Sigmoid colon (tissue), 7 donors: ENCODE measurements at places on chromosomes 12 and 14. TPM values are rescaled to one million over a fixed set of nuclear protein-coding genes. Genes with fewer than 3 reads are reported as not detected.

- no peak for DNase-seq
Measured at GRCh38 chr14:99579903-99580571, 24.0 kb downstream of the CCDC85C start.

GRCh38 chr12:21239866-21240265, 94.9 kb downstream of the SLCO1A2 start:
- no peak for DNase-seq

DNA sequence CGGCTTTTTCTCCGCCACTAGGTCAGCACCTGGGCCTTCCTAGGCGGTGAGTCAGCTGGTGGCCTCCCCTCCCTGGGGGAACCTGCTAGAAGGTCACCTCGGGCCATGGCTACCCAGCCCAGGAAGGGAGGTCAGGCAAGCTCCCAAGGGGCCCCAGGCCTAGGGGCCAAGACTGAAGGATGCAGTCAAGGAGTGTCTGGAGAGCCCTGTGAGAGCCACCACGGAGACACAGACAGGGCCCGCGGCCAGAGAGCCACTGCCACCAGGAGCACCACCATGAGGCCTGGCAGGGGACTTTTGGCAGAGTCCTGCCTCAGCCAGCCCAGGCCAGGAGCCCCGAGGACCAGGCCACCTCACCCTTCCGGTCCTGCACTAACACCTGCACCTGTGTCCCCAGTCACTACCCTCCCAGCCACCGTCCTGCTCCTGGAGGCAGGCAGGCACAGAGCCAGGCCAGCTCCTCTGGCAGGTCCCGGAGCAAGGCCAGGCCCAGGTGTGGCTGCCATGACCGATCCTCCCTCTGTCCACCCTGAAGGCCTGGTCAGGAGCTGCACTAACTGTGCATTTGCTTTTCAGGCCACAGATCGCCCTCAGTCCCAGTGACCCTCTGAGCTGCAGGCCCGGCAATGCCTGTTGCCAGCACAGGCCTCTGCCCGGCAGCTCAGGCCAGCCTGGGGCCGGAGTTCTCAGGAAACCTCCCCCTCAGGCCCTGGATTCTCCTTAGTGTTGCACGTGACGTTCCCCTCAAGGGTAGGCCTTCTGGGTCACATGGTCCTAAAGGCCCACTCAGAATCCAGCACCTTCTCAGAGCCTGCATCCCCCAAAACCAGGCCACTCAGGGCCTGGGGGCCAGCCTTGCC, 6.9 kb downstream of the PHETA1 start:
- no peak for DNase-seq

DNA sequence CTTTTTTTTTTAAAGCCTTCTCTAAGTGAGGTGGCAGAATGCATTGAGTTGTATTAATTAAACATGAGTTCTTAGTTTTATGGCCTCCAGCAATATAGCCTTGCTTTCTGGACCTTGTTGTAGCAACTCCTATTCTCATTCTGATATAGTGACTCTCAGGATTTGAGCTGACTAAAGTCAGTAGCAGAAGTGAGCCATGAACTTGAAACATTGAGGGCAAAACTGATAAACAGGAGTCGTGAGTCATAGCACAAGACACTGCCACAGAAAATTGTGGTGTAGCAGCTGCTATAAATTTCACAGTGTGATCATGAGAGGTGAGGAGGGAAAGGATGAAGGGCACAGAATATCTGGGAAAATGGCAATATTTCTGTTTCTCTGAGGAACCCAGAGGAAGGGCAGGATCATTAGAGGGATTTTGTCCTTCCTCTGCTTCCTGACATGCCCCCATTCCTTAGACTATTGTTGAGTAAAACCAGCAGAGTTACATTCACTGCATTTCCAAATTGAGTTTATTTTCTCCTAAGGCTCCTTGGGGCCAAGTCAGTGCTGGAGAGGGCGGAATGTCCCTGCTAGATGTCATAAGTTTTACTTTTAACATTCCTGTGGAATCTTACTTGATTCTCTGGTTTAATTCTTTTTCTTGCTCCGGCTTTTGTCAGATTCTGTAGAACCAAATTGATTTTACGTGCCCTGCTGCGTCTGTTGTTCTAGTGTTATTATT, 7.5 kb downstream of the KLRG1 start:
- DNase-seq = no peak

- no peak for DNase-seq
Measured at GRCh38 chr12:92571844-92572543, 130.8 kb upstream of the PLEKHG7 start.

GRCh38 chr12:7157391-7157790, 27.2 kb downstream of the CLSTN3 start:
- peak; percentile 39 for DNase-seq

DNA sequence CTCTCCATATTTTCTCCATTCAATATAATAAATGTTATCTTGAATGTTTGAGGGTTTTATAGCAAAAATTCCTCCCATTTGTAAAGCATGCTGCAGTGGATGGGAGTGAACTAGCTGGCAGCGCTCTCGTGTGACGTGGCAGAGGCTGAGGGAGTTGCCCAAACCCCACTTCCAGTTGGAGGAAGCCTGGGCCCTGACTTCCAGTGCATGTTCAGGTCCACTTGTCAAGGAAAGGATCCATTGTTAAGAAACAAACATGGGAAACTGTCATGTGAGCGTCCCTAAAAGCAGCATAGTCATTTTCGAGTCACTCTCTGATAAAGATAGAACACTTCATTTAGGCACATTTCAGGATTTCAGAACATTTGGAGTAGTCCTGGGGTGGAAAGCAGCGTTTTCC, 116.6 kb downstream of the SLC25A47 start:
- no peak for DNase-seq

GRCh38 chr12:101010896-101011295, 199.1 kb downstream of the SLC5A8 start:
- DNase-seq = no peak

GRCh38 chr14:89476354-89476896, 59.4 kb upstream of the FOXN3 start:
- no peak for DNase-seq

The GPR68 gene
- 1.4 TPM for total RNA-seq

- peak; percentile 93 for DNase-seq
Measured at GRCh38 chr14:22872033-22872832, 693 bp downstream of the LRP10 start.

The REM2 gene
- total RNA-seq = not detected

- DNase-seq = no peak
Measured at GRCh38 chr12:33439587-33440011, at the start of gene SYT10. TSS of gene SYT10 (minus strand) at chr12:33439819. CDS start at chr12:33439522, 297 bp downstream.

- DNase-seq = no peak
Measured at GRCh38 chr12:129871991-129872972, 31.5 kb downstream of the TMEM132D start.

DNA sequence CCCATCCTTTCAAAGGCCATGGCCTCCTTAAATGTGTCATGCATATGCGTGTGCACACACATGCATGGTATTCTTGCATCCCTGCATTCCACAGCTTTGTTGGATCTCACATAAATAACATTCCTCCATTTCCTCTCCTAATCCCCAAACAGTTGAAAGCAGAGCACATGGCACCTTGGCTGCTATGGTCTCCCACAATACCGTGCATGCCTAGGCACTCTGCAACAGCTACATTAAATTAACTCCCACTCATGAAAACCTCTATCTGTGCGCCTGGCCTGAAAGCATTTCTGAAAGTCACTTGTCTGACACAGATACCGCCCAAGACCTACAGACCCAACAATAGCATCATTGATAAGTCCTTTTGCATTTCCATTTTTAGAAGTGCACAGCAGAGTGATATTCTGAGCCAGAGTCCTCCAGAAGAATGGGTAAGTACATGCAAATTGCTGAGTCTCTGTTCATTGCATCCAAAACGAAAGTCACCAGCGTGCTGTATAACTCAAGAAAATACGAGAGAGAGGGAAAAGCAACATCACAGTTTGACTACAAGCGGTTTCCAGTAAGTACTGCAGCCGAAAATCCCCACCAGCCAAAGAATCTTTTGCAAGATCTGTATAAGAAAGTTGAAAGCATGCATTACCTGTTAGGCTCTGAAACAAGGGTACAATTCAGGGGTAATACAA, 436 bp downstream of the ASB2 start:
- DNase-seq = no peak

DNA sequence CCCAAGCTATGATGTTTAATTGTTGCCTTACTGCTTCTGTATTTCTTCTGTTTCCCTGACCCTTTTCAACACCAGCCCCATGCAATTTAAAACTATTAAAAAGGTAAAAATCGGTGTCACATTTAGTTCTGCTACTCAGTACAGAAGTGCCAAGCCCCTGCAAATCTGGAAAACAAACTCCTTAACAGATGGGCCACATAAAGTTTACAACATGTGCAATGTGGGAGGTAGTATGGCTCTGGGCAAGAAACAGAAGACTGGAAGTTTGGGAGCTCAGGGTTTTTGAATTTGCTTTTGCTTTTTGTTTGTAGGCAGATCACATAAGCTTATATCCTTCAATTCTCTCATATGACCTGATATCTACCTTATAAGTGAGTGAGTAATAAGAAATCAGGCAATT, 404.0 kb upstream of the ATP2B1 start:
- no peak for DNase-seq

DNA sequence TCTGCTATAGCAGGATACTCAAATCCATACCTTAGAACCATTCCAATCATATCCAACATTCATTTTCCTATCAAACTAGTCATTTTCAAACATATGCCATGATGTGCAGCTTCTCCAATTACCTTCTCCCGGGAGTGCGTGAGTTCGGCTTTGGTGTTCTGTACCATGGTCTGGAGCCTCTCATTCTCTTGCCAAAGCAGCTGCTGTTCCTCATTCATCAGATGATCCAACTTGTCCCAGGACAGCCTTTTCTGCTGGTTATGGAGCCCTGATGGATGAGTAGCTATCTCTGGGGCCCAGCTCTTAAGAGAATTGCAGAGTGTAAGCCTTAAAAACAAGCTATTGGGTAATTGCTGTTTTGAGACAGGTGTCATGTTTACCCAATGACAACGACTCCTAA, 71.1 kb upstream of the SAV1 start:
- DNase-seq = no peak

The KERA gene
- not detected for total RNA-seq

- no peak for DNase-seq
Measured at GRCh38 chr14:65991104-65991503, 495.1 kb upstream of the CCDC196 start.

The KLRK1 gene
- total RNA-seq = 1.8 TPM

GRCh38 chr12:19461999-19462398, 22.7 kb downstream of the AEBP2 start:
- DNase-seq = no peak
